Foreskin keratinocyte (primary cell): ENCODE measurements at places on chromosomes 5 and 9. TPM values are rescaled to one million over a fixed set of nuclear protein-coding genes. Genes with fewer than 3 reads are reported as not detected.

- DNase-seq = no peak
These were observed 39.2 kb downstream of the NACC2 start for GRCh38 chr9:136055715-136056545.

GRCh38 chr9:99811172-99811571, 10.5 kb upstream of the NR4A3 start:
- DNase-seq = no peak

GRCh38 chr5:111930449-111930848, 173.5 kb upstream of the NREP start:
- DNase-seq = no peak

DNA sequence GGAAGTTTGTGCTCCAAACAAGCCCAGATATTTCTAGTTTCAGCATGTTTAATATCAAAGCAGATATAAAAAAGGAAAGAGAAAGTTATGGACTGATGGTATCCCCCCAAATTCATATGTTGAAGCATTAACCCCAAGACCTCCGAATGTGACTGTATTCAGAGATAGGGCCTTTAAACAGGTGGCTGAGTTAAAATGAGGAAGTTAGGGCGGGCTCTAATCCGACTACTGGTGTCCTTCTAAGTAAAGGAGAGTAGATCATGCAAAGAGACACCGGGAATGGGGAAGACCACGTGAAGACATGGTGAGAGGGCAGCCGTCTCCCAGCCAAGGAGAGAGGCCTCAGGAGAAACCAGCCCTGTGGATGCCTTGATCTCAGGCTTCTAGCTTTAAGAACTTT, 324.1 kb upstream of the KIF2A start:
- DNase-seq = no peak

GRCh38 chr5:62762503-62762902, 183.9 kb downstream of the LRRC70 start:
- DNase-seq = no peak

GRCh38 chr9:70056211-70056944, 12.7 kb downstream of the MAMDC2 start:
- no peak for DNase-seq

DNA sequence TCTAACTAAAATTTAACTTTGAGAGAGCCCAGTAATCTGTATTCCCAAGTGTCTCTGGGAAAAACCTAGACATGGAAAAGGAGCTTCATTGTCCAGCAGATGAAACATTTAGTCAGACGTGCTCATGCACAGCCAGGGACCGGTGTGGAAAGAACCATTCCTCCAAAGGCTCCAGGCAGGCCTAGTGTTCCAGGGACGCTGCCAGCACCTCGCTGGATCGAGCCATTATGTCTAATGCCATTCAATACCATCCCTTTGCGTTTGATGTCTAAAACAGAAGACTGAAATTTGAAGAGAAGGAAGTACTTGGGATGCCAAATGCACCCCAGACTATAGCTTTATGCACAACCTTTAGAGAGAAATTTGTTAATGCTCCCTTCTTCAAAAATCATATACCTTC, 1.4 kb upstream of the CHSY3 start:
- no peak for DNase-seq

DNA sequence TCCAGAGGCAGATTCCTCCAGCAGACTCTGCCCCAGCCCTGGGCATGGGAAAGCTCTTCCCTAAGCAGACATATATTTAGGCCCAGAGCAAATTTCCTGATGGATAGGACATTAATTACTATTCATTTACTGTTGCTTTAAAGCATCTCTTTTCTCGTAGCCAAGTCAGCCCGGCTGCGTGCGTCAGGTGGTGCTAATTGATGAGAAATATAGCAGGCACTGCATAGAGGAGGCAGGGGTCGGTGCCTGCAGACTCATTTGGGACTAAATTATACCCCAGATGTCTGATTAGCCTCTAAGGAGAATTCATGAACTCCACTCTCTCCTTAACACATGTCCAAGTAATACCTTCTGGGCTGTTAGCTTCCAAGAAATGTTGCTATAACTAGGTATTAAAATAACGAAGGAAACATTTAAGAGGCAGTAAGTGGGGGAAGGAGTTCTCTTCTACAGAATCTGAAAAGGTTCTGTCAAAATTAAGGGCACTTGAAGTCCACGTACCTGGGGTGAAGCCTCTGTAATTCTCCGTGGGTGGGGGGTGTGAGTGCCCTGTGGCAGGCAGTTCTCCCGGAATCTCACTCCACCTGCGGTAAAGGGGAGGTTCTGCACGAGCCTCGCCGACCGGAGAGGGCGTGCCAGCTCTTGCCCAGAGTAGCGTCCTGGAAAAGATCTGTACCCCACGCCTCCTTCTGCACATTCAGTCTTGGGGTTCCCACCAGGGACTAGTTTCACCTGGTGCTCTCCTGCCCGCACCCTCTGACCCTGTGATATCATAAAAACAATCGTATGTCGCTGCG, 115.9 kb upstream of the FCN2 start:
- no peak for DNase-seq

DNA sequence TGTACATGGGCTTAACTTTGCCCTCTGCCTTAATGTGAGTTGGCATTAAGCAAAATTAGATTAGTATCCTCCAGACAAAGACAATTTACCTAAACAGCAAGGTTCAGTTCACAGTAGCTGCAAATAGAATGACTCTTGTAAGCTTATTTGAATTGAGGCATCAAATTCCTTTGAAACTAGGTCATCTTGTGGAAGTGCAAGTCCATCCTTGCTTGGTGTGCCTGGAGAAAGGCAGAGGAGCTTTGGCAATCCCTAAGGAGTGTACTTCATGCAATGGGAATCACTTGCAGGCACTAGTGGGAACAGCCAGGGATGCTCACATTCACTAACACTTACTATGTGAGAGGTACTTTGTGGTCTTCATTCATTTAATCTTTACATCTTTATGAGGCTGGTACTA, 118.3 kb downstream of the DRD1 start:
- DNase-seq = peak; percentile 82

DNA sequence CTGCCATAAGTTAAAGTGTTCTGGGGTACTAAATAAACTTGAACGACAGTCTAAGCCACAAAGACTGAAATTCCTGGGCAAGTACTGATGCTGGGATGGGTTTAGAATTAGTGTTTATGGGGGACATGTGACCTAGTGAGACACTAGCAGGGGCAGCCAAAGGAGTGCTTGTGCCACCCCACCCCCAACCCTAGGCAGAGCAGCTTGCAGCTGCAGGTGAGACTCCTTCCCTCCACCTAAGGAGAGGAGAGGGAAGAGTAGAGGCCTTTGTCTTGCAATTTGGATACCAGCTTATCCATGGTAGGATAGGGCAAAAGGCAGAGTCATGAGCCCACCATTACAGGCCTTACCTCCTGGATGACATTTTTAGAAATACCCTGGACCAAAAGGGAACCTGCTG, 28.7 kb upstream of the PDE4D start:
- no peak for DNase-seq

DNA sequence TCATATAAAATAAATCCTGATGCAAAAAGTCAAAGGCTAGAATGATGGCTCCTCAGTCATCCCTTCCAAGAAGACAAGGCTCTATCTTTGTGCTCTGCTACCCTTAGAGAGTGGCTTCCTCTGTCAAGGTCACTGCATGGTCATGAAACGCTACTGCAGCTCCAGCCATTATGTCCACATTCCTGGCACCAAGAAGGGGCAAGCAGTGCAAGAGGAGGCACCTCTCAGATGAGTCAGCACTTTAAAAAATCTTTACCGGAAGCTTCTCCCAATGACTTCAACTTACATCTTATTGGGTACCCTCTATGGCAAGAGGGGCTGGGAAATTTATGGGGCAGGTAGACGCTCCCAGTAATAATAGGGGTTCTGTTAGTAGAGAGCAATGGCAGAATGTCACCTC, 129.5 kb upstream of the CPEB4 start:
- no peak for DNase-seq

GRCh38 chr5:37120270-37120669, 128.9 kb downstream of the CPLANE1 start:
- DNase-seq = no peak

- DNase-seq = peak; percentile 40
These were observed 681.8 kb downstream of the SEMA5A start for GRCh38 chr5:8864053-8864452.

DNA sequence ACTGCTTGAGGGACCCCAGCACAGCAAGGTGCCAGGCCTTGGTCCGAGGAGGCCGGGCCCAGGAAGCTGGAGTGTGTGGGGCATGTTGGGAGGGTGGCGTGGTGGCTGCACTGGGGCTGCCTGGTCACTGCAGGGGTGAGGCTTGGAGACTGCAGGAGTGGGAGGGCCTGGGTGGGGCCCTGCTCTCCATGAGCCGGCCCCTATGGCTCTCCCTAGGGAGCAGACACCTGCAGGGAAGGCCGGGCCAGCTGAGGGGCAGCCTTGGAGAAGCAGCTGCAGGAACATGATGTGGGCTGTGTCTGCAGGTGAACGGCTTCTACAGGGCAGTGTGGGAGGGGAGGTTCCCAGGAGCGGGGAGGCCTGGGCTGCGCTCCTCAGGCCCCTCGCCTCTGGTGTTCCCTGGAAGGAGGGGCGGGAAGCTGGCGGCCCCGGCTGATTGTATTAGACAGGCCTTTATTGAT, 41.7 kb upstream of the TMEM250 start:
- DNase-seq = no peak

GRCh38 chr9:108156270-108156998, 666.9 kb upstream of the KLF4 start:
- peak; percentile 54 for DNase-seq

- DNase-seq = no peak
These were observed 72.8 kb downstream of the TLE4 start for GRCh38 chr9:79644601-79645000.

- DNase-seq = peak; percentile 31
These were observed 279.0 kb downstream of the AOPEP start for GRCh38 chr9:95005278-95006143.

DNA sequence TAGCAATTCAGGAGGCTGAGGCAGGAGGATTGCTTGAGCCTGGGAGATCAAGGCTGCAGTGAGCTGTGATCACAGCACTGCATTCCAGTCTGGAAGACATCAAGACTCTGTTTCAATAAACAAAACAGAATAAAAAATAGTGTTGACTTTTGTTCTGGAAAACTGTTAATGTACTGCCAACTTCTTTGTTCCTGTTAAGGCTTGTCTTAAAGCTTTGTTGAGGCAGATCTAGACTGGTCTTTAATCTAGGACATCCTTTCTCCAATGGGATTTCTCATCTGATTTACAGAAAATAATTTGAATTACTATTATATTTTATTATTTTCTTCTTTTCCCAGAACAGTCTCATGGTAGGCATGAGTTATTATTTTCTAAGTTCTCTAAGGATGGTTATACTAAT, 26.0 kb downstream of the BDP1 start:
- DNase-seq = peak; percentile 36

DNA sequence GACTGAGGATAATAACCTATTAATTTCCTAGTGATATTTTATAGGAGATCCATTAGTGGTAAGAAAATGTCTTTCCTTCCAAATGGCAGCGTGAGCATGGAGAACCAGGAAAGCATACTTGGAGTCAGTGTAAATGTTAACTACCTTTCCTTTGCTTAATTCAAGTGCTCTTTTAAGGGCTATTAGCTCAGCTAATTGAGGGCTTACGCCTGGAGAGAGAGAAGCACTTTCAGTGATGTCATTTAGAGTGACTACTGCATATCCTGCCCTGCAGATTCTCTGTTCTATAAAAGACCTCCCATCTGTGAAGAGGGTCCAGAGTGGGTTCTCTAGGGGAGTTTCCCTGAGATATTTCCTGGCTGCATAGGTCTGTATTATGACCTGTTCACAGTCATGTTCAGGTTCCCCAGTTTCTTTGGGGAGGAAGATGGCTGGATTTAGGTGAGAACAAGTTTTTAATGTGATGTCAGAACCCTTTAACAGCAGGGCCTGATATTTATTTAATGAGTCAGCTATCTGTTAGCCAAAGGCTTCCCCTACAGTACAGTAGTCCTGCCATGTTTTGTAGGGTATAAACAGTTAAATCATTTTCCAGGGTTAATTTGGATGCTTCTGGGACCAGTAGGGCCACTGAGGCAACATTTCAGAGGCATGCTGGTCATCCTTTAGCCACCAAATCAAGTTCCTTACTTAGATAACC, 89.6 kb downstream of the TRIM36 start:
- no peak for DNase-seq

DNA sequence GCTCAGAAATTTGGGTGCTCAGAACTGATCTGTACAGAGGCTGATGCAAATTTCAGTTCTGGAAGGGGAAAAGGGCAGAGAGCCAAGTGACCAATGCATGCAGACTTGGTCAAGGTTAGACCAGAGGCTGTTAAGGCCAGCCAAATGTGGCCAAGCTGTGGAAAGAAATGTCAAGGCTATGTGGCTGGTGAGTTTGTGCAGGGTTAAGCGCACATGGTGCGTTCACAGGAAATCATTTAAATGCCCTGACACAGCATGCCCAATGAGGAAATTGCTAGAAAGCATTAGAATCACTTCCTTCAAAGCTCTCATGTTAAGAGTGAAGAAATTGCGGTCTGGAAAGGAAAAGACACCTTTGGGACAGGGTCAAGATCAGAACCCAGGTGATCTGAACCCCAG, 58.0 kb downstream of the PTPN3 start:
- DNase-seq = no peak

GRCh38 chr9:113532809-113533190, 69.3 kb downstream of the RGS3 start:
- no peak for DNase-seq

DNA sequence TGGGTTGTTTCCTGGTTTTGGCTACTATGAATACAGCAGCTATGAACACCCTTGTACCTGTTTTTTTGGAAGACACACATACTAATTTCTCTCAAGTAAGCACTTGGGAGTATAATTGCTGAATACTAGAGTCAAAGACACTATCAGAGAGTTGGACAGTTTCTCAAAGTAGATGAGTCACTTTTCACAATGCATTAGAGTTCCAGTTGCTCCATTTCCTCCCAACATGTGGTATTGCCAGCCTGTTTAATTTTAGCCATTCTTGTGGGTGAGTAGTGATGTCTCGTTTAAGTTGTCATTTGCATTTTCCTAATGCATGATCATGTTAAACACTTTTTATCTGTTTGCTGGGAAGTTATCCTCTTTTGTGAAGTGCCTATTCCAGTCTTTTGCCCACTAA, 81.6 kb upstream of the GDNF start:
- DNase-seq = no peak

GRCh38 chr5:169869066-169869465, 111.2 kb downstream of the INSYN2B start:
- DNase-seq = no peak

The SLC25A48 gene
- not detected in 2 replicates for polyA plus RNA-seq

The F2RL1 gene
- polyA plus RNA-seq = 32.8 and 36.8 TPM in 2 replicates

The SPATA6L gene
- 0.18 TPM in 2 replicates for polyA plus RNA-seq

The FOXD4L3 gene
- polyA plus RNA-seq = not detected in 2 replicates

The LPAR1 gene
- 9.8 and 13.5 TPM in 2 replicates for polyA plus RNA-seq

The IL6ST gene
- polyA plus RNA-seq = 8.3 and 9.6 TPM in 2 replicates

The EQTN gene
- 0.14 and 0.20 TPM in 2 replicates for polyA plus RNA-seq

The CCDC183 gene
- 0.06 TPM in 1 of 2 replicates, not detected in the other for polyA plus RNA-seq

The N4BP3 gene
- polyA plus RNA-seq = 2.7 and 2.9 TPM in 2 replicates

The IFNE gene
- 0.30 and 0.60 TPM in 2 replicates for polyA plus RNA-seq

The ELAVL2 gene
- 2.5 and 3.2 TPM in 2 replicates for polyA plus RNA-seq

The TAF11L13 gene
- not detected in 2 replicates for polyA plus RNA-seq

The FAM53C gene
- 11.7 and 12.8 TPM in 2 replicates for polyA plus RNA-seq

The FOXD1 gene
- 35.0 and 37.7 TPM in 2 replicates for polyA plus RNA-seq
